ENCODE measurements at places on chromosomes 5 and 9.

GRCh38 chr5:171421331-171422262, 2.1 kb downstream of the FGF18 start:
- no peak for DNase-seq

DNA sequence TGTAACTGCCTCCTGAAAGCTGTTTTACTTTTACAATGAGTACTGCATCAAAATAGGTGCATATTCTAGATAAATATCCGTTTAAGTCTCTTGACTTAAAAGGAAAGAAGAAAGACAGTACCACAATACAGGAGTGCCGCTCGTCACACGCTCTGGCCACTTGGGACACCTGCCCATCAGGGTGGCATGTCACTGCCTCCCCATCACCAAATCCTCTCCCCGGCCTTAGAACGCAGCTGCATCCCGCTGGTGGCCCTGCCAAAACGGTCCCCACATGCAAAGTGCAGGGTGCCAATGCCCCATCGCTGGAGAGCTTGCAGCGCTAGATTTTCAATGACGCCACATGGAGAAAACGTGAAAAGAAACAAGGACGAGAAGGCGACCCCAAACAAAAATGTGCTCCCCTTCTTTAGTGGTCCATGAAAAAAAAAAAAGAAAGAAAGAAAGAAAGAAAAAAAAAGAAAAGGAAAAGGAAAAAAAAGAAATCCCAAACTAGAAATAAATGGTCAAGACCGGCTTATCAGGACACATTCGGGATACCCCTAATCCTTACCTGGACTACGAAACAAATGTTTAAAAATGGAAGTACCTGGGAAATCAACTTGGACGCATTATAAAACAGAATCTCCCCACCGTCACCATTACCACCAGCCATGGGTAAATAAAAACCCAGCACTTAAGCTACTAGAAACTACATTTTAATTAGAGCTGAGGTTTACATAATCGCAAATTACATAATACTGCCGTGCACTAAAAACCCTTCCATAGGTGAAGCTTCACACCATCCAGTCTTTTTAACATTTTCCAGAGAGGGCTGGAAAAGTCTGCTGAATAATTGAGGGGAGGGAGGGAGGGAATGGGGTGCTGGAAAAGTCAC, 1.0 kb downstream of the ANKH start:
- DNase-seq = peak; percentile 36

GRCh38 chr5:71810471-71811195, 91.6 kb downstream of the CARTPT start:
- no peak for DNase-seq

DNA sequence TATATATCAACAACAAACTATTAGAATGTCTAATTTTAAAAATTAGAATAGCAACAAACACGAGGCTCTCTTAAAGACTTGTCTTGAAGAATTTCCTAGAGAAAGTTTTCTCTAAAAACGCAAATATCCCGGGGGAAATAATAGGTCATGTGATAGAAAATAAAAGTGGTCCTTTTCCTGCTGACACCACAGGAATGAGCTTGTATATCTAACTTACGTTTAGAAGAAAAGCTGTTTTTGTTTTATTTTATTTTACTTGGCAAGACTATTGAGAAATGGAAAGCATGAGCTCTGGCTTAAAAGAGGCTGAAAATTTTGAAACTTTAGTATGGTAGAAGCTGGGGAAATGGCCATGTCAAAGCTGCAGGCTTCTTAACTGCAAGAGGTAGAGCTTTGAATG, 465.0 kb downstream of the AGTPBP1 start:
- no peak for DNase-seq

DNA sequence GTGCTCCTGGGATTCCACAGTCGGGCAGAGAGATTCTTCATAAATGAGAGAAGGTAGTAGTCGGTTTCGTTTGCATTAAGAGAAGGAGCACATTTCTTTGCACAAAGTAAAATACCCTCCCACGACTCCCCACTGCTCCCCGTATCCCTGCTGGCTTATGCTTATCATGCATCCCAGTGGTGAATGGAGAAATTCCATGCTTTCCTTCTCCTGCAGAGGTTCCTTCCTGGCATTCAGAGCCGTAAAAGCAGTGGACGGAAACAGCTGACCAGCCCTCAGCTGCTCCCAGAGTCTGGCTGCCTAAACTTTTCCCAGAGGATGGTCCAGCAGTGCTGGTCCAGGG, 93.1 kb downstream of the C9orf152 start:
- DNase-seq = no peak

Data from HT1080 (cell line).